Fibroblast of skin of right biceps (primary cell): ENCODE measurements at places on chromosomes 2 and 18.
A peak's percentile ranks its signal among the peaks of the same experiment; 100 is the strongest.

- DNase-seq, result peak; percentile 42
These were observed 94.2 kb upstream of the STPG4 start for GRCh38 chr2:47249157-47249900.

DNA sequence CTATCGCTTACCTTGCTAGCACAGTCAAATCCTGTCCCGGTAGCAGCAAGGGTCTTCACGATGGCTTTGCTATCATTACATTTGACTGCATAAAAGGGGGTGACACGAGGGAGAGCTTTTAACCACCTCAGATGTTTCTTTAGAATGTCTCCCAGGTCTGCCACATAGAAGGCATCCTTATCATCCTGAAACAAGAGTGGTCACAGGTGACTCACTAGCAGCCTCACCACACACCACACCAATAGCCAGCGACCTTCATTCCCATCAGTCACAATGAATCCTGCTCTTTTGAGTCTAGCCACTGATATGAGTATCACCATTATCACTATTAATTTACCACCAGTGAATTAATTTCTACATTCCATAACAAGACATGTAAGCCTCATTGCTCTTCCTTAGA lies 3.7 kb downstream of the ODC1 start:
- no peak for DNase-seq

DNA sequence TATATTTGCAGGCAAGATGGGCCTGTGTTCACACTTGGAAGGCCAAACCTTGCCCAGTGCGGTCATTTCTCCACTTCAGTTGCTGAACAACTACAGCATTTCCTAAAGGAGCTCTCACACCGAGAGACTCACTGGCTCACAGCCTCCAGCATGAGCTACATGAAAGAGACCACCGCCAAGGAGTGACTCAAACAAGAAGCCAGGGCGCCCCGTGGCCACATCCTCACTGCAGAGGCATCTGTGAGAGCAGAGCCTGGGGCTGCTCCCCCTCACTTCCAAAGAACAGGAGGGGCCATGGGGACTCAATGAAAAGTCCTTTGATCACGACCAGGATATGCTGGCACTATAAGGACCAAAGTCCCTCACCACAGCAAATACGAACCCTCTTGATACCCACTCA lies 50.0 kb downstream of the TMEM163 start:
- no peak for DNase-seq

GRCh38 chr2:207149249-207150213 lies 16.2 kb downstream of the KLF7 start:
- DNase-seq, result peak; percentile 52

DNA sequence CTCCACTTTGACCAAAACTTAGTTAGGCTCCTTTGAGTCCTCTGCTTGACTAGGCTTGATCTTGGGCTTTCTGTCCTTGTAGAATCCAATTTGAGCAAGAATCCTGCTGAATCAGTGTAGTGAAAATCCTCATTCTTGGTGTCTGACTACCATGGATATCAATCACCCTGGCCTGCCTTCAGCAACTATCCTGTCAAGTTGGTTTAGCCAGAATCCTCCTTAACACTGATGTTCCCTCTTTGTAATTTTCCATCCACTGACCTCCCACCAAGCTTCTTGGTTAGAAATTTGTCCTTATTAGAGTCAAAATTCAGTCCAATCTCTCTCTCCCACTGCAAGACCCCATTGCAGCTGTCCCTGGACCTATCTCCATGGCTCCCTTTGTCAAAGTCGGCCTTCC lies 494 bp upstream of the RBM45 start:
- no peak for DNase-seq

DNA sequence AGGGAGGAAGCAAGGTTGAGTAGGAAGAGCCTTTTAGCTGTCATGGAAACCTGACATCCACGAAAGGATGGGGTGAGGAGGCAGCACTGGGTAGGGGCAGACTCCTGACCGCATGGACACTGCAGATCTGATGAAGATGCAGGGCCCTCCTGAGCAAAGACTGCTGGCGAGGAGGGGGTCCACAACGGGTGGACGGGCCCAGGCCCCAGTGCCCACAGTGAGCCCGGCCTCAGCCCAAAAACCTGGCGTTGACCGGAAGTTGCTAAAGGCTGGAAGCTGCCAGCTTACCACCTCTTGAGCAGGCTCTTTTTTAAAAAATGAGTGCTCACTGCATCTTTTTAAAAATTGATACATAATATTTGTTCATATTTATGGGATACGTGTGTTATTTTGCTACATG lies 247.3 kb downstream of the SH3BP4 start:
- DNase-seq, result no peak

- peak; percentile 89 for DNase-seq
These were observed 120.0 kb upstream of the RBMS1 start for GRCh38 chr2:160613466-160614153.

DNA sequence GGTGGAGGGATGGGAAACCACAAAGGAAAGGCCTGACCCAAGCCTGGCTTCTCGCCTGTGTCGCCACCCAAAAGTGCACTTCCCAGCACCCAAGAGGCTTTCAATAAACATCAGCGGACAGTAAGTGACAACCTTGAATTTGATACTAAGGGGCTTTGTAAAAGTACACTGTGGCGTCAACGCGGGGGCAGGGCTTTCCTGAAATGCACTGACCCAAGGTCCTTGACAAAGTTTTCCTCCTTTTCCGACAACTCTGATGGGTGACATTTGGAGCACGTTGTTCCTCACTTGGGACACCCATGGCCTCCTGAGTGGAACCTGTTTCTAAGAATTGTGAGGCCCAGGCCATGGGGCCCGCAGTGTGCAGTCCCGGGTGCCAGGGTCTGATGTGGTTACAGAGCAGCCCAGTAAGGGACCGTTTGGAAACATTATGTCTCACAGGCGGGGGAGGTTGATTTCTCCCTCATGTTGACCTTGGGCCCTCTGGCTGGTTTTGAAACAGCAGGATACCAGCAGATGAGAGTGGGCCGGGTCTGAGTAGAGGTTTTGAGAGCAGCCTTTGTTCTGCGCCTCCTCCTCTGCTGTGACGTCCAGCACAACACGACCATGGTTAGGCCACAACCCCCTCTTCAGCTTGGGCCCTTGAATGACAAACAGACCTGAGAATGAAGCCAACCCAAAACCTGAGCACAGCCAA lies 2.8 kb upstream of the ZBTB14 start:
- DNase-seq, result no peak

DNA sequence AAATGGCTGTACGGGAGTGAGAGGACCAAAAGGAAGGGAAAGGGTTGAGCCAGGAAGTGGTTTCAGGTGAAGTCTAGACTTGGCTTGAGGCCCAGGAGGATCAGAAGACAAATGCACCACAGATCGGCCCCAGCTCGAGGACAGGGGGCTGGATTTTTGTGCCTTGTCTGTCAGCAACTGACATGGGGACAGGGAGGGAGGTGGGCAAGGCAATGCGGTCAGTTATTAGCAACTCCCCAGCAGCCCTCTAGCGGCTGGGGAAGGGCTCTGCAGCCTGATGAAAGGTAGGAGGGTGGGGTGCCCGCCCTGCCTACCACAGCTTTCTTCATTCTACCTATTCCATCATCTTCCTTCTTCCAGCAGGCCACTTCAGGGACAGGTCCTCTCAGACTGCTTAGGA lies 50.0 kb downstream of the CPO start:
- peak; percentile 19 for DNase-seq

DNA sequence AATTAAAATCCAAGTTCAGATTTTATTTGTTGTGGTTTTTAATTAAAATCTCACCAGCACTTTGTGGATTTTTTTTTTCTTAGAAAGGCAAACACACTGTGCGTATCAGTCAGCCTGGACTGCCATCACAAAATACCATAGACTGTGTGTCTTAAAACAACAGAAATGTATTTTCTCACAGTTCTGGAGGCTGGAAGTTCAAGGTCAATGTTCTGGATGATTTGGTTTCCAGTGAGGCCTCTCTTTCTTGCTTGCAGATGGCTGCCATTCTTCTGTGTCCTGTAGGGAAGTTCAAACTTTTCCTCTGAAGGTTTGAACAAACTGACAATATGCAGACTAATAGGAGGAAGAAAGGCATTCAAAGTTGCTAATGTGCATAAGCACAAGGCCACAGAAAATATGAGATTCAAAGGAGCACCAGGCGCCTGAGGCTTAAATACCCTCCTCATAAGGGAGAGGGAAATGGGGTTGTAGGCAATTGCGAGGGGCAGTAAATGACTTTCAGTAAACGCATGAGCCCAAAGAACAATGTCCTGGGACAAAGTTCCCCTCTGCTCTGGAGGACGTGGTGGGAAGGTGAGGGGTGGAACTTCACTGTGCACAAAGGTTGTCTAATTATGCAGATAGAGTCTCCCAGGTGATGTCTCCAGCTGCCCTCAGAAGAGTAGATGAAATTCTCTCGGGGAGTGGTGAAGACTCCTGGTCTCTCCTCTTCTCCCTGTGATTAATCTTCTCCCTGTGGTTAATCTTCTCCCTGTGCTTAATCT lies 26.5 kb upstream of the KCNF1 start:
- DNase-seq, result no peak

GRCh38 chr2:71082402-71083252 lies 14.2 kb downstream of the NAGK start:
- DNase-seq, result no peak

- no peak for DNase-seq
These were observed 150.7 kb upstream of the KLF7 start for GRCh38 chr2:207316484-207316883.

DNA sequence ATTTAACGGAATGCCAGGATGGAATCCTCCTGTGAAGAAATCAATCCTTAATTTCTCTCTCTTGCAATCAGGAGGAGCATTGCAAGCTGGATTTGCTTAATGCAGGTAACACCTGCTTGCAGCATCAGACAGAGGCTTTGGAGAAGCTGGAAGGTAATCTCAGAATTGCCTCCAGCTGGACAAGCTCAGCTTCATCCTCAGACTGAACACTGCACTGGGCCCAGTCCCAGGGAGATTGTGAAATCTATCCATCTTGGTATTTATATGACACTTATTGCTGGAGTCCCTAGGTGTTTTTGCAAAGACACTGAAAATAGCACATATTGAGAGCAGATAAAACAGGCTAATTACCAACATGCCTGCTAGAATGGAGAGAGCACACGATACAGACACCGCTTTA lies 179.4 kb upstream of the SESTD1 start:
- DNase-seq, result peak; percentile 30

- DNase-seq, result no peak
These were observed 116.6 kb downstream of the ATL2 start for GRCh38 chr2:38260469-38260868.

DNA sequence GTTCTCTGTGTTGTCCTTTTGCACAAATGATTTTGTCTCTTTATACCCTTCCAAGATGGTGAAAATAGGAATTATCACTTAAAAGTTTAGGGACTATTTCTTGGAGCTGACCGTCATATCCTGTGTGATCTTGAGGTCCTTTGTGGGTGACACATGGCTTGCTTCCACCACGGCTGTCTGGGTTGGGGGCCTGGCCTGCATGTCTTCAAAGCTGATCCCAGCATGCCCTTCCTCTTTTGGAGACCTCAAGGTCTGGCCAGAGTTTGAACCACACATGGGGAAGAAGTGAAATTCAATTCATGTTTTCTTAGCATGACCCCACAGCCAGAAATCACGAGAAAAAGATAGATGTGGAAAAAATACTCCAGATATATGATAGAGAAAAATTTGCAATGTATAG lies 14.0 kb downstream of the SFTPB start:
- DNase-seq, result no peak

DNA sequence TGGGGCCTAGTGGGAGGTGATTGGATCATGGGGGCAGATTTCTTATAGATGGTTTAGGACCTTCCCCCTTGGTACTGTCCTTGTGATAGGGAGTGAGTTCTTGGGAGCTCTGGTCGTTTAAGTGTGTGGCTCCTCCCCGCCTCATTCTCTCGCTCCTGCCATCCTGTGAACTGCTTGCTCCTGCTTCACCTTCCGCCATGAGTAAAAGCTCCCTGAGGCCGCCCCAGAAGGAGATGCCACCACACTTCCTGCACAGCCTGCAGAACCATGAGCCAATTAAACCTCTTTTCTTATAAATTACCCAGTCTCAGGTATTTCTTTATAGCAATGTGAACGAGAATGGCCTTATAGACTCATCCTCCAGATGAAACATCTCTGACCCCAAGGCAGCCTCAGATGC lies 101.5 kb downstream of the KCNF1 start:
- no peak for DNase-seq

- DNase-seq, result no peak
These were observed 15.8 kb downstream of the RAB10 start for GRCh38 chr2:26049641-26050040.

DNA sequence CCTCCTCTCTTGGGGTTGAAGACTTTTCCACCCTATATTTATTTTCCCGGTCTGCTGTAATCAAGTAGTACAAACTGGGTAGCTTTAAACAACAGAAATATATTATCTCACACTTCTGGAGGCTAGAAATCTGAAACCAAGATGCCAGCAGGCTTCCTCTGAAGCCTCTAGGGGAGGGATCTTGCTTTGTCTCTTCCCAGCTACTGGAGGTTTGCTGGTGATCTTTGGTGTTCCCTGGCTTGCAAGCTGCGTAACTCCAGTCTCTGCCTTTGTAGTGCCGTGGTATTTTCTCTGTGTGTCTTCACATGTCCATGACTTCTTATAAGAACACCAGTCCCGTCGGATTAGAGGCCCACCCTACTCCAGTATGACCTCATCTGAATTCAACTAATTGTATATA lies 44.4 kb downstream of the MYO3B start:
- no peak for DNase-seq

GRCh38 chr2:10007435-10007834 lies 35.9 kb upstream of the KLF11 start:
- DNase-seq, result no peak

- DNase-seq, result peak; percentile 82
These were observed 16.7 kb upstream of the GTF2A1L start for GRCh38 chr2:48600917-48601316.

GRCh38 chr18:42274488-42275137 lies 319.6 kb downstream of the PIK3C3 start:
- peak; percentile 28 for DNase-seq

DNA sequence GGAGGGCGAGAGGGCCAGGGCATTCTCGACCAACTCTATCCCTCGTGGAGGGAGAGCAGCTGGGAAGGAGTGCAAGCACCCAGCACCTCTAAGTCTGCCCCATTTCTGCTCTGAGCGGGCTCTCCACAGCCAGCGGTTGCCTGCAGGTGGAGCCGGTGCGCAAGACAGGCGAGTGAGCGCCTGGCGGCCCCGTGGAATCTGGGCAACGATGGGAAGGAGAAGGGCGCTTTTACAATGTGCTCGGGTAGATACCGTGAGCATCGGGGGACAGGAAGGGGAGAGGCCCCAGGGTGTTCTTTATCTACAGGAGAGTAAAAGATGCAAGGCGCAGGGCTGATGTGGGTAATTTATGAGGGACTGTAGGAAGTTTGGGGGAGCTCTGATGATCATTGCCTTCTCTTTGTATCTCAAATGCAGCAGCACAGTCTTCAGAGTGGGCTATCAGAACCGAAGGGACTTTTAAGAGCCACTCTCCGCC lies 867 bp upstream of the TTL start:
- peak; percentile 79 for DNase-seq
